ENCODE measurements at places on chromosomes 4 and X.

DNA sequence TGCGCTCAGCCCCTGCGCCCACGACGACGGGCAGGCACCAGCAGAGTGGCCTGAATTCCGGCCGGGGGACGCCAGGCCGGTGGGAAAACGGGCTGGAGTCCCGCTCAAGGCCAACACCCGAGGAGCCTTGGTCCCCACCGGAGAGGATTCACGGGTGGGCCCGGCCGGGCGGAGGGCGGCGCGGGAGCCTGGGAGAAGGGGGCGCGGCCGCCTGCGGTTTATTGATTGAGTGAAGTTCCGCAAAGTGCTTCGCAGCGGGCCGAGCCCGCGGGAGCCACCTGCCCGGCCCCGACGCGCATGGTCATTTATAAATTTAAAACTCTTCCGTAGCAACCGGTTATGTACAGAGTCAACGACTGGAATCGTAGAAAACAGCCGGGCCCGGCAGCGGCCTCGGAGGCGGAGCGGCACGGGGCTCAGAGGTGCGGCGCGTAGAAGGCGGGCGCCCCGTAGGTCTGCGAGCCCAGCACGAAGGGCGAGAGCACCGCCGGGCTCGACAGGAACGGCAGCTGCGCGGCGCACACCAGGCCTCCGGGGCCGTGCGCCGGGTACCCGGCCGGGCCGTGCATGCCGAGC lies 3.6 kb downstream of the NKX1-1 start:
- no peak for DNase-seq

DNA sequence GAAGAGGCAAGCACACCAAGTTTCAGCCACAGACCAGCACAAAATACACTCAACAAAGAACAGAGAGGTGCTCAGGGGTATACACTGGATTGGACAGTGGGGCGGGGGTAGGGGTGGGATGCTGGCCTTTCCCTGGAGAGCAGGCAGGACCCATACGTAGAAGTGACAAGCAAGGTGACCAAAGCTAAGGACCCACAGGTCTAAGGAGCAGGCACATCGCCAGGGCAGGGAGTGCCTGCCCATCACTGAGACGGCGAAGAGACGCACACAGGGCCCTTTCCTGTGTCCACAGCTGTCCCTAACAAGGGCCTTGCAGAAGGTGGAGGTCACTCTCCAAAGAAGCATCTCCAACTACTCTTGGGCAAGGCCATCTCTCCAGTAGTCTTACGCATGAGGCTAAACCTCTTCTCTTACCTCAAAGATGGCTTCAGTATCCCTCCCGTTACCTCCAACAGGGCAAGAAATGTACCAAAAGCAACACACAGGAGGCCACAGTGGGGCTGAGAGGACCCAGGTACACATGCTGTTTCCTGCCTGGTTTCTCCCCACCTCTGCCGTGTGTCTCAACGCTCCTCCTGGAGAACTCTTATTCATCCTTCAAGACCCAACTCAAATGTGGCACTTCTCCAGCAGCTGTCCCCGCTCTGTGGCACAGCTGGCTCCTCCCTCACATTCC lies 6.5 kb downstream of the WDR1 start:
- no peak for DNase-seq

GRCh38 chr4:79227860-79228259 lies 98.0 kb downstream of the NAA11 start:
- no peak for DNase-seq

DNA sequence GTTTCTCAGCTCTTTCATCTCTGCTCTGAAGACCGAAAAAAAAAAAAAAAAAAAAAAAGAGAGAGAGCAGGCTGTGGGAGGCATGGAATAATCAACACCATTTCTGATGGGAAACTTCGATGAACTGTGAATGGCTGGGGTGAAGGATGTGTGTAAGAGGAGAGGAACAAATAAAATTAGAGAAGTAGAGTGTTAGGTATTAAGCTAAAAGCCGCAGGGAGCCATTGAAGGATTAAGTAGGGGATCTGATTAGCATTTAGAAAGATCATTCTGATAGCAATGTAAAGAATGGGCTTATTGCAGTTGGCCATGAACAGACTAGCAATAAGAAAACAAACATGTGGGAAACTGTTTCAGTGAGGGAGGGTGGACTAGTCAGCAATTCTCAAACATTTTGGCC lies 33.6 kb upstream of the JADE1 start:
- DNase-seq: no peak

DNA sequence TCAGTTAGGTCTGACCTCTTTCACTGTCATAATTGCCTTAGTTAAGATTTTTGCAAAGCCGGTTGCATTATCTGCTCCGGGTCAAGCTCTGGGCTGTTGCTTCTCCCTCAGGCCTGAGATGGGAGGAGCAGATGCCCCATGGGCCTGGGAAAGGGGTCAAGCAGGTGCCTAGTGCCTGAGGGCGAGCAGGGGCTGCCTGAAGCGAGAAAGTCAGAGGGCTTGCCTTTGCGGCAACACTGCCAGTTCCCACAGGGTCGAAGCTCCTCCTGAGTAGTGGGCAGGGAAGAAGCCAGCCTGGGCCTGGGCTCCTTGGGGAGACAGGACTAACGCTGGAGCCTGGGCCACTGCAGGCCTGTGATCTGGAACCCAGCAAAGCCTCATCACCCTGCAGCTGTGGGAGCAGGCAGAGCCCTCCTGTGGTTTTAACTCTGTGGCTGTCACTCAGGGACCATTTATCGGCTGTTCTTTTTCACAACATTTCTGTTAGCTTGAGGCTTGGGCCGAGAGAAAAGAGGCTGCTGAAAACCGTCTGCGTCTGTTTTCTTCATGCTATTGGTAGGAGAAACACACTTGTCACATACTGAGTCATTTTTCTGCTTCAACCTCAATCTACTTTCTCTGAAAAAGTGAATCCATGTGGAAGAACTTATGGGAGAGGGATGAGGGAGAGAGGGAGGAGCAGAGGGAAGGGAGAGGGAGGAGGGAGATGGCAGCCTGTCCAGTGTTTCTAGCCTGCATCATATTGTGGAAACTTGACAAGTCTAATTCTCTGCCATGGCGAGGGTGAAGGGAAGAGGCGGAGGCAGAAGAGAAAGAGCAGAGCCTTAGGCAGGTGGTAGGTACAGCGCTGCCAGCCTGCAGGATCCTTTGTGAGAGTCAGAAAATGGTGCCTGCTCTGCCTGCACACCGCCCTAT lies 68.4 kb downstream of the RHOH start:
- DNase-seq: no peak

All from ACHN (cell line).